ENCODE measurements at places on chromosomes 4 and X.

GRCh38 chr4:3802571-3803474 lies 36.6 kb downstream of the ADRA2C start:
- DNase-seq: no peak

DNA sequence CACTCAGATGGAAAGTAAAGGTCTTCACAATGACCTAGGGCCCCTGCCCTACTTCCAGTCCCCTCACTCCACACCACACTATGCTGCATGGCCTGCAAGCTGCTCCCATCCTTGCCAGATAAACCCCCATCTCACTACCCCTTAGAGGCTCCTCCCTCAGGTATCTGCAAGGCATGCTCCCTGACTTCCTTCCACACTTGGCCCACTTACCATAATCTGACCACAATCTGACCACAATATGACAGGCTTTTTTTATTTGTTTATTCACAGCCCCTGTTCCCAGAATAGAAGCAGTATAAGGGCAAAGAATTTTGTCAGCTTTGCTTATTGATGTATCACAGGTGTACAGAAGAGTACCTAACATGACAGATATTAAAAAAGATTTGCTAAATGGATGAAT lies 124.7 kb downstream of the CAMK2D start:
- DNase-seq: no peak

DNA sequence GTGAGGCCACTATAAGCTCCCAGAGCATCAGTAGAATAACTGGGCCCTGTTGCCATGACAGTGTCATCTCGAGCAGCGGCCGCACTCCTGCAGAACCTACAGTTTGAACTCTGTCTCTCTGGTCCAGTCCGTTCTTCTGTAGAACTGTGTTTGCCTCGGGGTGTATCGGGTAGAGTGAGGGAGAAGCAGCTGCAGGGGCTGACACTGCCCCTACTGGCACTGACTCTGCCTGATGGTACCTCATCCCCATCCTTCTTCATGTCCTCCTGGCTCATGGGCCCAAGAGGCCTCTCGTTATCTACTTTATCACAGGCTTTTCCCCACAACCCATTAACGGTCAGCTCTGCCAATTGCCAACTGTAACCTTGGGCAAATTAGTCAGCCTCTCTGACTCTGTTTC lies 96.5 kb downstream of the NPNT start:
- no peak for DNase-seq

GRCh38 chr4:155319516-155319915 lies 57.2 kb downstream of the MAP9 start:
- DNase-seq: no peak

- no peak for DNase-seq
Measured at GRCh38 chrX:111260451-111260850, 9.8 kb downstream of the CAPN6 start.

GRCh38 chr4:95142932-95143331 lies 385.2 kb downstream of the BMPR1B start:
- no peak for DNase-seq

DNA sequence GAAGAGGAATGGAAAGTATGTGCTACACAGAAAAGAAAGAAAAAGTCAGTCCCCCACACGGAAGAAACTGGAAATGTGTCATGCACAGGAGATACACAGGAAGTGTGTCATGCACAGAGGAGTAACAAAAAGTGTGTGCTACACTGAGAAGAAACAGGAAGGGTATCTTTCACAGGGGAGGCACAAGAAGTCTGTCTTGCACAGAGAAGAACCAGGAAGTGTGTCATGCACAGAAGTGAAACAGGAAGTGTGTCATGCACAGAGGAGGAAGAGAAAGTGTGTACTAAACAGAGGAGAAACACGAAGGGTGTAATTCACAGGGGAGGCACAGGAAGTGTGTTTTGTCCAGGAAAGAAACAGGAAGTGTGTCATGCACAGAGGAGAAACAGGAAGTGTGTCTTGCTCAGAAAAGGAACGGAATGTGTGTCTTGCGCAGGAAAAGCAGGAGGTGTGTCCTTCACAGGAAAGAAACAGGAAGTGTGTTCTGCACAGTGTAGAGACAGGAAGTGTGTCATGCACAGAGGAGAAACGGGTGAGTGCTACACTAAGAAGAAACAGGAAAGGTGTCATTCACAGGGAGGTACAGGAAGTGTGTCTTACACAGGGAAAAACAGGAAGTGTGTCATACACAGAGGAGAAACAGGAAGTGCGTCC lies 527.2 kb upstream of the PRKX start:
- DNase-seq: no peak

- no peak for DNase-seq
Measured at GRCh38 chr4:56575820-56576429, 70.3 kb downstream of the ARL9 start.

GRCh38 chr4:47686294-47686872 lies 151.5 kb downstream of the CORIN start:
- no peak for DNase-seq

- DNase-seq: no peak
Measured at GRCh38 chr4:7017446-7018048, 25.6 kb upstream of the TADA2B start.

- no peak for DNase-seq
Measured at GRCh38 chr4:74612837-74613236, 167.9 kb downstream of the AREG start.

- no peak for DNase-seq
Measured at GRCh38 chr4:53240573-53240972, 125.3 kb downstream of the SCFD2 start.

DNA sequence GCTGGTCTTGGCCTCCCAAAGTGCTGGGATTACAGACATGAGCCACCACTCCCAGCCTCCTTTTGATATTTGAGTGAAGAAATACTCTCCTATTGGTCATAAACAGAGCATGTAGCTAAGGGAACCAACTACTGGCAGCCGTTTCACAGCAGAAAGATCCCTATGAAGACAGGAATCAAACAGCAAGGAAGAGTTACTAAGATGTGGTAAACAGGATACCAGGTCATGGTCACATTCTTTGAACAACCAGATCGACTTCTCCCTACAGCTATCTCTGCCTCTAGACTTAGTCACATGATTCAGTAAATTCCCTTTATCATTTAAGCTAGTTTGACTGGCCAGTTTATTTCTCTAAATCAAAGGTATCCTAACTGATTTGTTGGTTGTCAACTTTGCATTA lies 9.0 kb upstream of the HNRNPD start:
- DNase-seq: no peak

GRCh38 chrX:155009994-155010472 lies 12.5 kb downstream of the F8 start:
- no peak for DNase-seq
